ENCODE measurements at places on chromosomes 5 and 9. TPM values are rescaled to one million over a fixed set of nuclear protein-coding genes. Genes with fewer than 3 reads are reported as not detected.

The SRP19 gene
- total RNA-seq = 10.0 TPM

The ZNF462 gene
- 18.8 TPM for total RNA-seq

The OR1Q1 gene
- total RNA-seq = not detected

The SPINK7 gene
- not detected for total RNA-seq

The FCN1 gene
- not detected for total RNA-seq

The C5orf58 gene
- total RNA-seq = not detected

The ANXA2R gene
- 1.3 TPM for total RNA-seq

The STPG3 gene
- not detected for total RNA-seq

The GABRA1 gene
- total RNA-seq = not detected

The SLC46A2 gene
- not detected for total RNA-seq

The ANKRD31 gene
- total RNA-seq = under 0.01 TPM

The ARL14EPL gene
- not detected for total RNA-seq
